ENCODE measurements at places on chromosomes 3 and 15. TPM values are rescaled to one million over a fixed set of nuclear protein-coding genes. Genes with fewer than 3 reads are reported as not detected.

GRCh38 chr3:46087871-46088270, 60.6 kb upstream of the XCR1 start:
- no peak for DNase-seq

- no peak for DNase-seq
Measured at GRCh38 chr3:3353153-3353552, 173.7 kb upstream of the CRBN start.

DNA sequence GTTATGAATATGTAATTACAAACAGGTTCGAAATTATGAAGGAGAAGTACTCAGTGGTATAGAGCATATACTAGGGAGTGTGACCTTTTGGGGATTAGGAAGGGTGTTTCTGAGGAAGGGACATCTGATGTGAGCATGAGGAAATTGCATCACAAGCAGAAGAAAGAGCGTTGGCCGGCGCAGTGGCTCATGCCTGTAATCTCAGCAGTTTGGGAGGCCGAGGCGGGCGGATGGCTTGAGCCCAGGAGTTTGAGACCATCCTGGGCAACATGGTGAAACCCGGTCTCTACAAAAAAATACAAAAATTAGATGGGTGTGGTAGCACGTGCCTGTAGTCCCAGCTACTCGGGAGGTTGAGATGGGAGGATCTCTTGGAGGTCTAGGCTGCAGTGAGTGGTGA, 6.9 kb downstream of the CMTM7 start:
- no peak for DNase-seq

- no peak for DNase-seq
Measured at GRCh38 chr3:146638718-146639117, 33.6 kb upstream of the PLSCR5 start.

The MYZAP gene
- polyA plus RNA-seq = 8.9 TPM
